ENCODE measurements at places on chromosomes 16 and 17. TPM values are rescaled to one million over a fixed set of nuclear protein-coding genes. Genes with fewer than 3 reads are reported as not detected.

GRCh38 chr17:33057564-33057963 lies 65.9 kb downstream of the SPACA3 start:
- H3K27ac ChIP-seq: no peak overlapping the region
- H3K4me3 ChIP-seq: no peak overlapping the region
- DNase-seq: no peak
- no peaks in the 10 kb centered on the region for H3K27me3 ChIP-seq

KRTAP4-3 gene
- not detected for polyA plus RNA-seq

DNA sequence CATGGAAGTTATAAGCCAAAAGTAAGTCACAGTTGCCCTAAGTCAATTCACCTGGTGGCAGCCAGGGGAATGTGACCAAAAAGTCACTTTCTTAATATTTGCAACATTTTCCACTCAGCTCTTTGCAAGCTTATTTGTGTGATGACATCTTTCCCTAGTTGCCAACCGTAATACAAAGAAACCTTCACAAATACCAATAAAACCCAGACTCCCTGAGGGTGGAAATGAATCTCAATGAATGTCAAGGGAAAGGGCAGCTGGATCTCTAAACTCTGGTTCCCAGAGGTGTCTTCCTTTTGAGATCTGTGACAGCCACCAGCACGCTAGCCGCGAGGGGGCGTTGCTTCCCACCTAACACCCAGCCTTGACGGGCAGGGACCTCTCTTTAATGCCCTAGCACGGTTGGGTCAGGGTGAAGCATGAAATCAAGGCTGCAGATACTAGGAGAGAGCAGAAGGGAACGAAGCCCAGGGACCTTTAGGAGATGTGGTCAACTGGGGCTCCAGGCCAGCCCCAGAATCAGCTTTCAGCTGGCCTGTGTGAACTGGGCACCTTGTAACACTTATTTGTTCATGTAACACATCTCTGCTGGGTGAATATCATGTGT lies 82.2 kb downstream of the CMC2 start:
- H3K36me3 ChIP-seq: no peaks in the 10 kb centered on the region
- no peak overlapping the region for H3K4me3 ChIP-seq
- DNase-seq: no peak
- no peaks in the 10 kb centered on the region for H3K27me3 ChIP-seq
- no peaks in the 10 kb centered on the region for H3K4me1 ChIP-seq

DNA sequence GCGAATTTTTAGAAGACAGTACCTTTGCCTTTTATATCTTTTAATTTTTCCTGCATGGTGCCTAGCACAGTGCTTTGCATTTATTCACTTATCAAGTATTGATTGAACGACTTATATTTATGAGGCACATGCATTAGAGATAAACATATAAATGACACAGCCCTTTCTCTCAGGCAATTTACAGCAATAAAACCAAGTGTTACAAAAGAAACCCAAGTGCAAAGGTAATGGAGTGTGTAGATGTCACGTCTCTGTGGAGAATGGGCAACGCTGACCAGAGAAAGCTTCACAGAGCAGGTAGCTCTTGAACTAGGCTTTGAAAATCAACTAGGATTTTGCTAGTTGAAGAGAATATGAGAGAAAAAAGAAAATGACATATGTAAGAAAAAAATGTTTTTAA lies 32.6 kb upstream of the ABCA3 start:
- H3K27me3 ChIP-seq: peaks cover 6% of the 10 kb centered on the region
- DNase-seq: no peak
- H3K4me1 ChIP-seq: no peaks in the 10 kb centered on the region
- no peaks in the 10 kb centered on the region for H3K36me3 ChIP-seq

- no peak for DNase-seq
- H3K36me3 ChIP-seq: peaks cover 14% of the 10 kb centered on the region
- peaks cover 15% of the 10 kb centered on the region for H3K4me1 ChIP-seq
- H3K27me3 ChIP-seq: no peaks in the 10 kb centered on the region
- H3K4me3 ChIP-seq: no peak overlapping the region
Measured at GRCh38 chr17:7207120-7208001, 12.3 kb downstream of the DLG4 start.

DNA sequence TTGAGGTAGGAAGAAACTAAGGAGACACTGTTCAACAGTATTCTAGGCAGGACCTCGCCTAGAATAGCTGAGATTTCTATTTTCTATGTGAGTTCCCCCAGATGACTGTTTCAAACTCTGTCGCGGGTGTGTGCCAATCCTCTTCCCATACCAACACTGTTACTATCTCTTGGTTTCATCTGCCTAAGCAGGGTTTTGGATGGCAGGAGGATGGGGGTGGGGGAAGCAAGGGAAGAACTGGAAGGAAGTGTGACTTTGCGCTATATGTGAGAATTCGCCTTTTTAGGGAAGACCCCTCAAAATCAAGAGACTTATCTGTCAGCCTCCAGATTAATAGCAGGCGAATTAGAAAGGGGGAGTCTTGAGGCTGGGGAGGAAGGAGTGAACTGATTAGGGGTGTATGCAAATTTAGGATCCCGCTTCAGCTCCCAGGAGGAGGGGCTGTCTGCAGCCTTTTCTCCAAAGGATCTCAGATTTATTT lies 521 bp upstream of the G6PC3 start:
- peaks cover 52% of the 10 kb centered on the region for H3K4me1 ChIP-seq
- H3K36me3 ChIP-seq: peaks cover 15% of the 10 kb centered on the region
- DNase-seq: peak; percentile 51
- no peaks in the 10 kb centered on the region for H3K27me3 ChIP-seq

- H3K36me3 ChIP-seq: no peaks in the 10 kb centered on the region
- no peak overlapping the region for H3K4me3 ChIP-seq
- H3K27me3 ChIP-seq: no peaks in the 10 kb centered on the region
- no peak overlapping the region for H3K27ac ChIP-seq
- DNase-seq: no peak
Measured at GRCh38 chr17:60573236-60574051, 26.5 kb upstream of the PPM1D start.

CA10 gene
- not detected for polyA plus RNA-seq

GRCh38 chr16:79316004-79316458 lies 284.5 kb downstream of the MAF start:
- H3K4me1 ChIP-seq: peaks cover 9% of the 10 kb centered on the region
- no peaks in the 10 kb centered on the region for H3K36me3 ChIP-seq
- H3K27me3 ChIP-seq: peaks cover 2% of the 10 kb centered on the region

HAP1 gene
- polyA plus RNA-seq: not detected

DNA sequence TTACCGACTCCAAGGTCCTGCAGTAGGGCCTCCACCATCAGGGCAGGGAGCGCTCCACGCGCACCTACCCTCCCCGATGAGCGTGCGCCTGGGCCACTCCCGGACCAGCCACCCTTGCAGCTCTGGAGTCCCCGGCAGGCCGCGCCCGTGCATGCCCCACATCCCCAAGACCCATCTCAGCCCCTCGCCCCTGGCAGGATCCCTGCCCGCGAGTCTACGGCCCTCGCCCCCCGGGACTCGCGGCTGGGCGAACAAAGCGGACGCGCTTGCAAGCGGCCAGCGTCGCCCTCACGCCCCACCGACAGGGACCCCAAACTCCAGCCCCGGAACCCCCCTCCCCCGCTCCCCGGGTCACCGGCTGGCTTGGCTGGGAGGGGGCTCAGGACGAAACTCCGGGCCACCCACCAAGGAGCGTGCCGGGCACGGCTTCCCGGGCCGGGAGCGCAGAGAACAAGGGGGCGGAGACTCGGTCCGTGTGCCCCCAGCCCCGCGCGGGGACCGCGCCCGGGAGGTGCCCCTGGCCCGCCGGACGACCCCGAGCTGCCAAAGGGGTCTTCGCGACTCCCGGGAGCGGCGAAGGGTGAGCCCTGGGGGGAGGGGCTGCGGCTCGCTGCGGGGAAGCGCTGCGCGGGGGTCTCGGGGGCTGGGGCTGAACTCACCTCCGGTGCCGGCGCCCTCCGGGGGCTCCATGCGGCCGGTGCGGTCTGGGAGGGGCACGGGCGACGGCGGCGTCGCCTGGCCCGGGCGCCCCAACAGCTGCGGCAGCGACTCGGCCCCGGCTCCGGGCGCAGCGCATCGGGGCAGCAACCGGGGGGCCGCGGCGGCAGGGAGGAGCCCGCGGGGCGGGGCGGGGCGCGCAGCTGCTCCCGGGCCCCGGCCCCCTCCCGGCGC lies at the start of gene DBNDD1:
Gene DBNDD1, minus strand, starts transcription at position 805 of the 891 bp plus-strand sequence. Its CDS starts 115 bp downstream, at position 690.
- peaks cover 41% of the 10 kb centered on the region for H3K4me1 ChIP-seq
- no peak within 1 kb of the TSS for H3K4me3 ChIP-seq
- DNase-seq: no peak
- H3K36me3 ChIP-seq: no peaks in the 10 kb centered on the region
- peaks cover 14% of the 10 kb centered on the region for H3K27me3 ChIP-seq

GRCh38 chr17:72249441-72249840 lies 128.6 kb downstream of the SOX9 start:
- no peak overlapping the region for H3K27ac ChIP-seq
- H3K4me3 ChIP-seq: no peak overlapping the region
- no peaks in the 10 kb centered on the region for H3K4me1 ChIP-seq

DNA sequence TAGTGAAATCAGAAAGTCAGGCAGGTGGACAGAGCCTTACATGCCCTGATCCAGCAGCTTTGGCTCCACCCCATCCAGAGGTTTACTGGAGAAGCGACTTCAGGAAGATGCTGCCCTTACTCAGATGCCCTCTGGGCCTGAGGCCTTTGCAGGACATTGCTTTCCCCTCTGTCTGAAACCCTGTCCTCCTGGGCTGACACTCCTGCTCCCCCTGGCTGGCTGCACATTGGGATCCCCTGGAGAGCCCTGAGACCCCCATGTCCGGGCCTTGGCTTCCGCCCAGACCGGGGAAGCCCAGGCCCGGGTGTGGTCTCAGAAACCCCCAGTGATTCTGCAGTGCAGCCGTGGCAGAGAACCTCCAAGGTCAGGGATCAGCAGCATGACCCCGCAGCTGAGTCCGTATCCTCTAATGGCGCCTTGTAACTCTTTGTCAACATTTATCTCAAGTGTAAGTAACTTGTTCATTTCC lies 36.6 kb downstream of the BCO1 start:
- H3K27me3 ChIP-seq: no peaks in the 10 kb centered on the region
- H3K4me3 ChIP-seq: no peak overlapping the region
- no peak overlapping the region for H3K27ac ChIP-seq
- no peaks in the 10 kb centered on the region for H3K4me1 ChIP-seq
- H3K36me3 ChIP-seq: no peaks in the 10 kb centered on the region

MYH2 gene
- polyA plus RNA-seq: not detected

RBFOX1 gene
- polyA plus RNA-seq: not detected

KRT27 gene
- polyA plus RNA-seq: not detected

DNA sequence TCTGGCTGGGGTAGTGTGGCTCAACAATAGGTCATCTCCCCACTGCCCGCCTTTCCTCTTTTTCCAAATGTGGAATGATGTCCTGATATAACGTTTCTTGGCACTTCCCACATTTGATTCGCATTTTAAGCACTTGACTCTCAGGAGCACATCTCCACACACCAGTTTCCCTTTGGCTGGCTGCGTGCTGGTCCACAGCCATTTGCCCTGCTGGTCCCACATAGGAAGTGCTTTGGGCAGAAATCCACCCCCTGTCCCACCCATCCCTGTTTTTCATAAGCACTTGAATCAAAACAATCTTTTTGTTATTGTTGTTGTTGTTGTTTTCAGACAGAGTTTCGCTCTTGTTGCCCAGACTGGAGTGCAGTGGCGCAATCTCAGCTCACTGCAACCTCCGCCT lies 24.0 kb upstream of the TNFRSF13B start:
- H3K27me3 ChIP-seq: no peaks in the 10 kb centered on the region
- no peak overlapping the region for H3K27ac ChIP-seq
- no peak overlapping the region for H3K4me3 ChIP-seq
- DNase-seq: no peak

DNA sequence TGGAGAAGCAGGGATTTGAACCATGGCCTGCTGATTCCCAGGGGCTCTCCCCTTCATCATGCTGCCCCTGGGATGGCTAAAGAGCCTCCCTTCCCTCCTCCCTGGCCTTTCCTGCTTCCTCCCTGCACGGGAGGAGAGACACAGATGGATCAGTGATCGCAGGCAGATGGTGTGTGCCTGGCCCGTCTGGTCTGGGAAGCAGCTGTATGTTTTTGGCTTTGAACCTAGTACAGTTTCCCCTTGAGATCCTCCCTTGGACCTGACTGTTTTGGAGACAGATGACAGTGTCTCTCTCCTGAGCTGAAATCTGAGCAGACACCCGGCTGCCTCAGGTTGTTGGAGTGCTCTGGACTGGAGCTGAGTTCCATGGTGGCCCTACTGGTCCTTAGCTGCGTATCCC lies 29.0 kb upstream of the ATP2C2 start:
- H3K36me3 ChIP-seq: no peaks in the 10 kb centered on the region
- DNase-seq: no peak
- no peaks in the 10 kb centered on the region for H3K27me3 ChIP-seq

DNA sequence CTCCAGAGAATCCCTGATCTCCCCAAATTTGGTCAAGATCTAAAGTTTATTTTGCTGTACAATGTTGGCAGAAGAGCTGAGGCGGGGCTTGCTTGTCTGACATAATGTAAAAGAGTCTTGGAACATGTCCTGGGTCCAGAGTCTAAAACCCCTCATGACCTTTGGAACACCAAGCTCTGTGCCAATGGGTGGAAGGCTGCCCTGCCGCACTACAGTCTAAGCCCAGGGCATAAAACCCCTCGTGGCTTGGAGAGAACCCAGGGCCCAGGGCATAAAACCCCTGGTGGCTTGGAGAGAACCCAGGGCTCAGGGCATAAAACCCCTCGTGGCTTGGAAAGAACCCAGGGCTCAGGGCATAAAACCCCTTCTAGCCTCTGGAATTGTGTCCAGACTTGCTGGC lies 36.7 kb downstream of the CCDC57 start:
- no peak for DNase-seq
- H3K27me3 ChIP-seq: no peaks in the 10 kb centered on the region
- peaks cover 2% of the 10 kb centered on the region for H3K36me3 ChIP-seq
- H3K27ac ChIP-seq: no peak overlapping the region
- H3K4me3 ChIP-seq: no peak overlapping the region

- H3K27ac ChIP-seq: no peak overlapping the region
- H3K4me3 ChIP-seq: no peak overlapping the region
- peaks cover 11% of the 10 kb centered on the region for H3K27me3 ChIP-seq
- DNase-seq: no peak
- H3K36me3 ChIP-seq: no peaks in the 10 kb centered on the region
Measured at GRCh38 chr16:86758932-86759331, 180.6 kb downstream of the FOXL1 start.

GRCh38 chr17:77720946-77721845 lies 237.3 kb upstream of the TNRC6C start:
- no peaks in the 10 kb centered on the region for H3K36me3 ChIP-seq
- no peak for DNase-seq
- no peak overlapping the region for H3K4me3 ChIP-seq
- no peaks in the 10 kb centered on the region for H3K4me1 ChIP-seq
- no peak overlapping the region for H3K27ac ChIP-seq

GPR139 gene
- polyA plus RNA-seq: not detected

MYH8 gene
- not detected for polyA plus RNA-seq

DNA sequence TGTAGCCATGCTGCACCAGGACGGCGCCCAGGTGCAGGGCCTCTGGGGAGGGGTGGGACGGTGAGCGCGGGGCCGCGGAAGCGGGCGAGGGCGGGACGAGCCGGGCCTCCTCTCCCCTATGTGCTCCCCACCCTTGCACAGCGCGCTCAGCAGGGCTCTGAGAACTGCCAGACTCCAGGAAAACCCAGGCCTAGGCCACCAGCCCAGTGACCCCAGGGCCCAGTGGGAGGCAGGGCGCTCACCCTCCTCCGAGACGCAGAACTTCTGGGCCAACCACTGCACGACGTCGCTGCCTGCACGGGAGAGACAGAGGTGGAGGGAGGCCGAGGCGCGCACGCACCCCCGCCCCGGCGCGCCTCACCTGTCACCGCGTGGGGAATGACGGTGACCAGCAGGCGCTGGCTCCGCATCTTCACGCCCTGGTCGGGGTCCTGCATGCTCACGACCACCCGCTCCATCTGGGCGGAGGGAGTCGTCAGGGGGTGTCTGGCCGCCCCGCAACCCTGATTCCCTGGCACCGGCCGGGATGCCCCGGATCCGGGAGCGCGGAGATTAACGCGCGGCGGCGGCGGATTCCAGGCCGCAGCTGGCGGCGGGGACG lies 603 bp downstream of the RGS11 start:
- H3K36me3 ChIP-seq: no peaks in the 10 kb centered on the region
- no peak overlapping the region for H3K27ac ChIP-seq
- peaks cover 9% of the 10 kb centered on the region for H3K27me3 ChIP-seq
- peaks cover 3% of the 10 kb centered on the region for H3K4me1 ChIP-seq
- no peak overlapping the region for H3K4me3 ChIP-seq
- no peak for DNase-seq
